Midbrain (tissue), 1 donor: ENCODE measurements at places on chromosomes 5 and 9.

GRCh38 chr5:88878976-88879375, 4.0 kb downstream of the MEF2C start:
- no peak for DNase-seq

DNA sequence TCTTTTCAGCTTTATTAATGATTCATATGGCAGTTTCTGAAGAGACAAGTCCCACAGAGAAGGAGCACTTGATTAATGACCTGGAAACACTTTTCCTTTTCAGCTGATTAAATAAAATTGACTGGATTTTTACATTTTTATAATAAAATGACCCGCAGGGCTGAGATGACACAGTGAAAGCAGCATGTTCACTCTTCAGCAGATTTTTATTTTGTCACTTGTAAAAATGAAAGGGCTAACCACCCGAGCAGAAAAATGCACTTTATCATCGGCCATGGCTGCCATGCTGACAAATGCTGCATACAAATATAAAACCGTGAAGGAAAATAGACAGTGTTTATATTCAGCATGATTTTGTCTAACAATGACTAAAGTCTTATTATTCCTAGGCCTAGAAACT, 321.6 kb upstream of the ITGA1 start:
- DNase-seq, result no peak

GRCh38 chr9:20664501-20664900, 19.6 kb upstream of the FOCAD start:
- DNase-seq, result no peak

DNA sequence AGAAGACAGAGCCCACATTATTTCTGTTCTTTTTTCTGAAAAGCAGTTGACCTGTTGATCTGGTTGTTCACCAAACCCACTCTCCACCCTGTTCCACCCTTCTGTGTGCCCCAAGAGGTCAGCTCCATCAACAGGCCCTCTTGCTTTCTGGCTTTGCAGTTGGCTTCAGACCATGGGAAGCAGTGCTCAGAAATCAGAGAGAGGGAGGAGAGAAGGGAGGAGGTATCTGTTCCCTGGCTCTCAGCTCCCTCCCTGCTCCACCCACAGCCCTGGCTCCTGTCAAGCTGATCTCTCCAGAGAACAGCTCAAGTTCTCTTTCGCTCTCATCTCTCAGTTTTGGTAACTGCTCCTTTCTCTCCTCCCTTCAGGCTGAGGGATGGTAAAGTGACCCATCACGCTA, 144.2 kb upstream of the RAI14 start:
- no peak for DNase-seq

DNA sequence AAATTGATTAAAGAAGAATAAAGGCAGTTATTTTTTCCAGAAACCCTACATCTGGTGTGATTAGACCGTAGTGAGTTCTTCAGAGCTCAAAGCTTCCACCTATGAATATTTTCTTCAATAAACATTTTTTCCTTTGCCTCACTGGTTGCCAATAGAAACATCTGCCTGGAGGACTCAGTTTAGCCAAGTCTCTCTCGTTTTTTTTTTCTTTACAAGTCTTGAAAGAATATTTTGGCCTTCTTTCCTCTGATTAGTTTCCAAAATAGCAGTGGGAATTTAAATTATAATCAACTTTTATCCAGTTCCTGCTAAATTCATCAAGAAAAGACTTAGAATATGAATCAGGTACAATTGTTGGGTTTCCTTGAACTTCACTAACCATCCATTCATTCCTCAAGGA, 897.5 kb downstream of the TLE1 start:
- DNase-seq, result no peak
